ENCODE measurements at places on chromosomes 4 and X.

DNA sequence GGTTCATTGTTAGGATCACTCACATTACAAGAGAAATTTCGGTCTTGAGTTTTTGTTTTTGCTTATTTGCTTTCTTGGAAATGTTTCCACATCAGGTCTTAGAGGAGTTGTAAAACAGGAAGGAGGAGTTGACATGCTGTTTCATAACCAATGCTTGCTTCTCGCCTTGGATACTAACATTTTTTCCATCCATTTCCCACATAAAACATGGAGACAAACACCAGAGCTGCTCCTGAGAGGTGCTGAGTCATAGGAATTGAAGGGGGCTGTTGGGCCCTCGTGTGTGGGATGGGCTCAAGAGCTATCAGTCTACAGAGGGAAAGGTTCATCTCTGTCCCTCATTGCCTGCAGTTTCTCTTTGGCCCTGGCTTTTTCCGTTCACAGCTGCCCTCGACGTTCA, 29.9 kb downstream of the TBL1X start:
- DNase-seq, result no peak

- no peak for DNase-seq
Measured at GRCh38 chr4:18795794-18796193, 774.2 kb upstream of the LCORL start.

- DNase-seq, result no peak
Measured at GRCh38 chr4:128176643-128177042, 111.0 kb downstream of the PGRMC2 start.

DNA sequence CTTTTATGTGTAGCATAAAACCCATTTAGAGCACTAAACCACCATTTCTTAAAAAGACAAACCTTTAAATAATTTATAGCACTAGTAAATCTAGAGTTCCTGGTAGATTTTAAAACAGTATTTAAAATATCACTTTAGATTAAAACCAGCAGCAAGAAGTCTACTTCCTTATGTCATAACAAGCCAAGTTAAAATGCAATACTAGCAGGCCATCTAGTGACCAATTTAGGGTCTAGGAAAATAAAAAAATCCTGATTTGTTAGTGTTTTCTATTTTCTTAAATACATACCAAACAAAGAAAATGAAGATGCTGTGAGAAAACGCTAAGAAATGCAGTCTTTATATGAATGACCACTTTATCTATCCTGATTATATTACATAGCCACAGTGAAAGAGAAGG, 53.9 kb downstream of the PAPSS1 start:
- no peak for DNase-seq

GRCh38 chr4:25857403-25857802, 5.4 kb downstream of the SEL1L3 start:
- DNase-seq, result no peak

GRCh38 chr4:113012786-113013185, 36.7 kb upstream of the ANK2 start:
- DNase-seq, result no peak

- DNase-seq, result no peak
Measured at GRCh38 chr4:47490550-47490949, 5.5 kb downstream of the ATP10D start.

- DNase-seq, result no peak
Measured at GRCh38 chr4:125013891-125014290, 300.9 kb upstream of the FAT4 start.

- DNase-seq, result no peak
Measured at GRCh38 chrX:71489540-71489939, 43.4 kb upstream of the OGT start.

DNA sequence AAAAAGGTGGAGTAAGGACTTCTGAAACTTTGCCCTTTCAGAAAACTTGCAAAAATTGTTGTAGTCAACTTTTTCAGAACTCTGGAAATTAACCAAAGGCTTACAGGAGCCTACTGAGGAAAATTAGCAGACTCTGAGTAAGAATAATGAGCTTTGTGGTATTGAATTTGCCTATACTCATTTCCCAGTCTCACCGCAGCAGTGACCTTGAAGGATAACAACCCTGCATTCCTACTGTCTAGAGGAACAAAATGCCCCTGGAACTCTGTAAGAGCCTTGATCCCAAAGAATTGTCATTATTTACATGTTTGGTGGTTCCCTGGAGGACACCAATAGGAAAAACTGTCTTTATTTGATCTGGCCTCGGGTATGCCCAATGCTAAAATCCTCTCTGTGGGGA, 57.9 kb downstream of the MND1 start:
- DNase-seq, result no peak

- DNase-seq, result no peak
Measured at GRCh38 chr4:108622828-108623227, 2.5 kb downstream of the RPL34 start.

DNA sequence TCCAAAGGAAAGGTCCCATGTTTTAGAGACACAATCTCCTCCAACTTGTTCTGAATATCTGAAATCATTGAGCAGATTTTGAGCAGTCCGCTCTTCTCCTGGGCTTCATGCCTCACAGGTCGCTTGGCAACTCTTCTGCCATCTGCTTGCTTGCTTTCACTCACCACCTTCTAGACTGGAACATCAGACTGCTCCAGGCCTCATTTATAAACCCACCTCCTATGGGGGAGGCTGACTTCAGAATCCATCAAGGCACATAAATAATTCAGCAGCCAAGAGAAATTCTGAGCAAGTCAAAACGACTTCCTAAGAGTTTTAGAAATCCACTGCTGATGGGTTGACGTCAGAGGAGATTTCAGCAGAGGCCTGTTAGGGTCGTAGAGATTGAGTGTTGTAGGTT, 64.1 kb downstream of the FAM184B start:
- no peak for DNase-seq

GRCh38 chr4:36226430-36227227, 17.7 kb downstream of the ARAP2 start:
- DNase-seq, result no peak

GRCh38 chr4:19961091-19961490, 290.6 kb upstream of the SLIT2 start:
- no peak for DNase-seq

- no peak for DNase-seq
Measured at GRCh38 chr4:2061186-2062131, 2.3 kb downstream of the NAT8L start.

GRCh38 chrX:10992110-10992509, 119.0 kb upstream of the HCCS start:
- DNase-seq, result no peak

DNA sequence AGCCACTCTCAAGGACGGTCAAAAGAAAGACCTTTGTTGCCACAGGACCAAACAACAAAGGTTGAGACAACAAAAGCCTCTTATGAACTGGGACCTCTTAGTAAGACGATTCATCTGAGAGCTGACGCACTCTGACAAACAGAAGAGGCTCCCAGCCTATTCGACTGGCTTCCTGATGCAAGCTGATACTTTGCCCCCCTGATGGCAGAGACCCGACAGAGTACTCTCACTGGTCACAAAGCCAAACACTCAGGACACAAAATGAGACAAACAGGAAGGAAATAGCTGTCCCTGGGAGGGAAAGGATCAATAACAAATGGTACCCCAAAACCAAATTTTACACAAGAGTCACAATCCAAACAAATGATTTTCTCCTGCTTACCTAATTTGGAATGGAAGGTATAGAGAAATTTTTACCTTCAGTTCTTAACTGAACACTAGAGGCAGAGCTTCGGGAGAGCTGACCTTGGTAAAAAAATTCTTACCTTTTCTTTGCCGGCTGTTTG, 75.2 kb upstream of the PLAC8 start:
- no peak for DNase-seq

- DNase-seq, result no peak
Measured at GRCh38 chr4:106659371-106659770, 290.8 kb upstream of the GIMD1 start.

DNA sequence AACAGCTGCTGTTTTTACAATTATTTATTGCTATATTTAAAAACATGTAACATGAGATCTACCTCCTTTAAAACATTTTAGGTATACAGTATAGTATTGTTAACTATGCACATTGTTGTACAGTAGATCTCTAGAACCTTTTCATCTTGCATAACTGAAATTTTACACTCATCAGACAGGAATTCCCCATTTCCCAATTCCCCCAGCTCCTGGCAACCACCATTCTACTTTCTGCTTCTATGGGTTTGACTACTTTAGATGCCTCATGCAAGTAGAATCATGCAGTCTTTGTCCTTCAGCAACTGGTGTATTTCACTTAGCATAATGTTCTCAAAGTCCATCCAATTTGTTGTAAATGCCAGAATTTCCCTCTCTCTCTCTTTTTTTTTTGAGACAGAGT, 9.7 kb upstream of the LSM6 start:
- DNase-seq, result no peak

- DNase-seq, result no peak
Measured at GRCh38 chr4:153198719-153199118, 5.5 kb upstream of the TRIM2 start.

DNA sequence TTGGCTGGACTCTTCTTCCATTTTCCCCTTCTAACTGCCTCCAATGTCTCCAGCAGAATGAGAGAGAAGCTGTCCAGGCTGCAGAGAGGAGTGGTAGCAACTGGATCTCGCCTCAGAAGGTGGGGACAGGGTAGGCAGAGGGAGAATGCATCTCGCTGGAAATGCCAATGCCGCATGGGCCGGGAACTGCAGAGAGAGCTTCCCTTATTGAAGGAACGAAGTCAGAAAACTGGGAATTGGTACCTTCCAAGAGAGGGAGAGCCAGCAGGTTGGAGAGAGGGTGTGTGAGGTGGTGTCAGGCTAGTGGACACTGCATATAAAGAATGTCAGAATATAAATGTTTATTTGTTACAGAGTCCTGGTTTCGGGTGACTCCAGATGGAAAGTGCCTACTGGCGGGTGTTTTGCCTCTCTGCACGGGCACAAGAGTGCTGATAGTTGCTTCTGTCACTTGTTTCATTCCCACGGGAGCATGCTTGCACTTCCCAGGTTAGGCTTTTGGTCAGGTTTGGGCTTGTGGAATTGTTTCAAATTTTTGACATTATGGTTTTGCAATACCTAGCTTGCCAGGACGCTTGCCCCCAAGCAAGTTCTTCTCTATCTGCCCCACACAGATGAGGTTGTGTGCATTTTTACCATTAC, 156.8 kb upstream of the STS start:
- no peak for DNase-seq

- DNase-seq, result no peak
Measured at GRCh38 chr4:24794916-24795665, at the start of gene SOD3. SOD3 (plus strand) TSS chr4:24795573; CDS start chr4:24799522, 3,949 bp downstream.

- DNase-seq, result no peak
Measured at GRCh38 chr4:117077760-117078159, 7.6 kb downstream of the TRAM1L1 start.

DNA sequence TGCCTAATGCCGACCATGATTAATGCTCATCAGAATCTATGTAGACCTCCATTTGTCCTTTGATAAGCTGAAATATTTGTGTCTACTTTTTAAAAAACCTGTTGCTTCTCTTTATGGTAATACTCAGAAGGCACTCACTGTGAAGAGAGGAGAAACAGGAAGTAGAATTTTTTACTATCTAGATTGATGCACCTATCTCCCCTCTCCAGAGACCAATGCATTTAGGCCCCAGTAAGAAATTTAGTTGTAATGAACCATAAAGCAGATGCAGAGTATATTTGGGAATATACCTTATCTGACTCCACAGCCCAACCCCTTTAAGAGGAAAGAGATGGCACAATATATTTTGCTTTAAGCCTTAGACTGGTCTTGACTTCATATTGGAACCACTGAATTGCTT, 11.1 kb downstream of the TBL1X start:
- DNase-seq, result no peak

- DNase-seq, result no peak
Measured at GRCh38 chr4:168849997-168850396, 160.1 kb downstream of the CBR4 start.

- no peak for DNase-seq
Measured at GRCh38 chr4:111988514-111988913, 156.7 kb upstream of the FAM241A start.

DNA sequence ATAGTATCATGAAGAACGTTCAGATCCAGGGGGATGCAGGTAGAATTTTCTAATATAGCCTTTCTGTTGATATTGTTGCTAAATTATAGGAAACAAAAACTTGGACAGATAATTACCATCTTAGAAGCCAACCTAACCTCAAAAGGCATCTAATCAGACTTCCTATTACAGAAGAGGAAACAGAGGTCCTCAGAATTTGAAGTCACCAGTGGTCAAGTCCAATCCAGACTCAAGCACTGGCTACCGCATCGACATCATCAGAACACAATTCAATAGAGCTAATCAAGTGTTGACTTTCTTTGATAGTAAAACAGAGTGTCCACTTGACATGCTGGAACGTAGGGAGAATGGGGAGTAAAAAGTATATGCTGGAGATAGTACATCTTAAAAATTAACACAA, 10.3 kb upstream of the ATP10D start:
- no peak for DNase-seq

DNA sequence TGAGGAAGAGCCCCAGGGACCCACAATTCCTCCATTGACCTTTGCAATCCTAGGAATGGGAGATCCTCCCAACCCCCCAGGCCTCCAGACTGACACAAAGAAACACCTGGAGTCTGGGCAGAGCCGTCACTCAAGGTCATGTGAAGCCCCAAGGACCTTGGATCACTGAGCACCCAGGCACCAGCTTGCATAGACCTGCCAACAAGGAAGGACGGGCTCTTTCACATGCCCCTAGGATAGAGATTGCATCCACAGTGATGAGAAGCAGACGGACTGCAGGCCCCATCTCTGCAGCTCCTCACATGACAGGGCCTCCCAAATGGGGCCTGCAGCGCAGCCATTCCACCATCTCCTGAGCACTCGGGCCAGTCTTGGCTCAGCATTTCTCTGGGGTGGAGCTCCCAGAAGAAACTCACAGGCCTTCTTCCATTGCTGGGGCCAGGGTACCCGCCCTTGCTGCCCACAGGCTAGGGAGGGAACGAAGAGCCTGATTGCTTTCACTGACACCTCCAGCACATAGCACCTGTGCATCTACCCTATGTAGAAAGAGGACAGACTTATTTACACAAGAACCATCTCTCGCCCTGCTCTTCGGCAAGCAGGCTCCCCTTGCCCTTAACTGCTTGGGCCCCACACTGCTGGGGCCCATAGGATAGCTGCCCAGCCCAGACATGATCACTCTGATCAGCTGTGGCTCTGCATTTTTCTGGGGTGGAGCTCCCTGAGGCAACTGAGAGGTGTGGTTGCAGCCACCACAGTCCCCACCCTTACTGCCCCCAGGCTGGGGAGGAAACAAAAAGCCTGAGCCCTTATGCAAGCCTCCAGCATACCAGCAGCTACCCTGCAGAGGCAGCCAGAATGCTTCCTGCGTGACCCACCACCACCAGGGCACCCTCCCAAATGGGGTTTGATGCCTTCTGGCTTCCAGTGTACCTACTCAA, 185.7 kb upstream of the ZCCHC13 start:
- DNase-seq, result no peak

GRCh38 chr4:17512973-17513665, 1.2 kb upstream of the QDPR start:
- DNase-seq, result no peak

DNA sequence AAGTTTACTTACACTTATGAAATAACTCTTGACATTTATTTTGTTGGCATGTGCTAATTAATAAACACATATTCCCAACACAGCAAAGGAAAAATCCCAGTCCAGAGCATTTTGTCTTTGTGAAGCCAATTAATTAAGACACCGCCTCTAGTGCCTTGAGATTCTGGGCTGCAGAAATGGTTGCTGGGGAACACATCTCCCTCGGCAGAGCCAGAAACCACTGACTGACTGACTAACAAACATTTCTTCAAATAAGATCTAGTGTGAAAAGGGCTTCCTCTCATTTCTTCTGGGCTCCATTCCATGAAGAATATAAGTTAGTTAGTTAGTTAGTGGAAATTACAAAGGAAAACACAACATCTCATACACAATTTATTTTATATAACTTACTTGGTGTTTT, 28.4 kb upstream of the NAP1L5 start:
- no peak for DNase-seq
